ENCODE measurements at places on chromosomes 4 and X. TPM values are rescaled to one million over a fixed set of nuclear protein-coding genes. Genes with fewer than 3 reads are reported as not detected.

Gene IQCM
- total RNA-seq: not detected

Gene SLC39A8
- 19.5 TPM for total RNA-seq

Gene PHOX2B
- total RNA-seq: not detected

Gene PNMA5
- total RNA-seq: not detected

Gene TMEM156
- total RNA-seq: 32.1 TPM

Gene LRP2BP
- 0.44 TPM for total RNA-seq

Gene USP26
- not detected for total RNA-seq

Gene MAGEA9B
- total RNA-seq: not detected

Gene SLIT2
- 28.7 TPM for total RNA-seq

Gene NDST4
- not detected for total RNA-seq

Gene CENPI
- 34.7 TPM for total RNA-seq

Gene COL25A1
- not detected for total RNA-seq

Gene MUC7
- not detected for total RNA-seq

Gene IL2RG
- not detected for total RNA-seq

Gene RAP2C
- total RNA-seq: 13.0 TPM

Gene MYL5
- 15.2 TPM for total RNA-seq
